Stimulated activated CD8-positive, alpha-beta memory T cell treated with anti-CD3 and anti-CD28 coated beads, Interleukin-4, amount 100 ng/mL, for 1 hour (primary cell): ENCODE measurements at places on chromosomes 3 and 15.

GRCh38 chr3:184561913-184562877, 610 bp downstream of the EPHB3 start:
- DNase-seq: no peak

- no peak for DNase-seq
Observed at GRCh38 chr3:156948402-156949210, 122.5 kb downstream of the LEKR1 start.

DNA sequence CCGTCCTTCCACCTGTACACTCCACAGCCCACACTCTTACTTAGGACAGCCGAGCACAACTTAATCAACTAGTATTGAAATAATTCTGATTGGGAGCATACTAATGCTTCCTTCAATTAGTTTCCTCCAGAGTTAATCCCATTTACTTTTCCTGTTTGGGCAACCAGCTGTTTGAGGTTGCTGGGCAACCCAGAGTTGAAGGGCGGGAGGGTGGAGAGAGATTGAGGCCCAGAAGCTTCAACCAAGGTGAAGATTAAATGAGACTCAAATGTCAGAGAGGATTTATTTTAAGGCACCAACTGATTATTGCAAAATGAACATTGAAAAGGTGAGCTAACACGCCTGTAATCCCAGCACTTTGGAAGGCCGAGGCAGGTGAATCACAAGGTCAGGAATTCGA, 428.5 kb upstream of the SEMA6D start:
- DNase-seq: no peak

DNA sequence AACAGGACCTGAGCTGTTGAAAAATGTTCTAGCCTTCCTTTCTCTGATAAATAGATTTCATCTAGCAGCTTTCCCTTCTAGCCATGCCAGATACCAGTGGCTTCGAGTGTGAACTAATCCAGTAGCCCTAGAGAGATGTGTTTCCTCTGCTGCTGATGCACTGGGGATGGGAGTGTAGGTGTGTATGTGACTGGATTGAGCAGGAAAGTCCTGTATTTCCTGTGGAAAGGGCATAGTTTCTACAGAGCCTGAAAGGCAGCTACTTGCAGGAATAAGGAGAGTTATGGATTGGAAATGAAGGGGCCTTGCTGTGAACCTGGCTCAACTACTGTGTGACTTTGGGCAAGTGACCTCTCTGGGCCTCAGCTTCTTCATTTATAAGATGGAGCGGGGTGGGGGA, 8.6 kb downstream of the TIMP4 start:
- DNase-seq: no peak

- no peak for DNase-seq
Observed at GRCh38 chr3:158770741-158771350, 31.0 kb upstream of the MFSD1 start.

- no peak for DNase-seq
Observed at GRCh38 chr3:116896116-116896515, 186.5 kb downstream of the TUSC7 start.

DNA sequence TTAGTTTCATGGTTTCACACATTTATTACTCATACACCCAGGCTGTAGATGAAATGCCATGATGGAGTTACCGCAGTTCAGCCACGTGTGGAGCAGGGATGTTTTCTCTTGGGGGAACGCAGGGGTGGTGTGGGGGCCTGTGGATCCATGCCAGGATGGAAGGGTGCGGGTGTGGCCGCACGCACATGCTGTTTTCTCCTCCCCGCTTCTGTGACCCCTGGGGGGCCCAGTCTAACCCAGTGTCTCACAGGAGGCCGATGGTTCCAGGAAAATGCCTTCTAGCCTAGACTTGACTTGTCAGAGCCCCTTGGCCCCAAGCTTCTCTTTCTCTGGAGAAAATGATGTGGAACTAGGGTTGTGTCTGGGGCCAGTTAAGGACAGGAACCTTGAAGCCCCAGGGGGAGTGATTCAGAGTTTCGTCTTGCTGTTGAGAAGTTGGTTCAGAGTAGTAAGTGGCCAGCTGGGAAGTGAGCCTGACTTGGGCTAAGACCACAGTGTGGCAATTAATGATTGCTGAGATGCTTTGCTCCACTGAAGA, 240.4 kb upstream of the BHLHE40 start:
- DNase-seq: no peak

DNA sequence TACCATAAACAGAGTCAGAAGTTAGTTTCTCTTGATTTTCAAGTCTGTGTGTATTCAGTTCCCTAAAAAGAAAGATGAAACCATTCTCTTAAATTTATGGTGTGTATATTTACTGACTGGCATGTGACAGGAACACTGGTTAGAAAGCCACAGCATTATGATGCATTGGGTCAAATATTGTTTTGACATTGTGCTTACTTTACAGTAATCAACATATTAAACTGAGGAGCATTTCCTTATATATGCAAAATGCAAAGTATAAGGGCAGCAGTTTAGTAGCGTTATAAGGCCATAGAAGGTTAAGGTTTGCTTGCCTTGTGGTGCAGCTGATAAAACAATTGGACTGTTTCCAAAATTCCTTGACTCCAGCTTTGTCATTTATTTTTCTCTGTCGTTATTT, 72.9 kb downstream of the EPHA3 start:
- DNase-seq: no peak

- no peak for DNase-seq
Observed at GRCh38 chr15:41233367-41233771, 2.3 kb downstream of the CHP1 start.

DNA sequence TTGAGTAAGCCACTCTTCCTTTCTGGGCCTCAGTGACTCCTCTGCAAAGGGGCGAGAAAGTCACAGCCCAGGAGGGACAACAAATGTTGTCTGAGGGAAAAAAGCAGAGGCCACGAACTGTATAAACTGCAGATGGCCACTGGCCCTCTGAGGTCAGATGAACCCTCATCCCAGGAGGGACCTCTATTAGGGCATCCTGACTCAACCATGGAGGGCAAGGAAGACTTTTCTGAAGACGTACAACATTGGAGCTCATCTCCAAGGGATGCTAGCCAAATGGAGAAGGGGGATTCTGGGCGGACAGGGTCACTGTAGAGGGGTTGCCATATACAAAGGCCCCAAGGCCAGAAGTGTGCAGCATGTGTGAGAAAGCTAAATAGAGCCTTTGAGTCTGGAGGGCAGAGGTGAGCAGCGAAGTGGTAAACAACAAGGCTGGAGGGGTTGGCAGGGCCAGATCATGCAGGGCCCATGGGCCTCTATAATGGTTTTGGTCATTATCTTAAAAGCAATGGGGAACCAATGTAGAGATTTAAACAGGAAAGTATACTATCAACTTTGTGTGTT, 16.7 kb downstream of the GRAMD2A start:
- DNase-seq: no peak

- no peak for DNase-seq
Observed at GRCh38 chr3:123442908-123443307, 6.0 kb downstream of the ADCY5 start.

DNA sequence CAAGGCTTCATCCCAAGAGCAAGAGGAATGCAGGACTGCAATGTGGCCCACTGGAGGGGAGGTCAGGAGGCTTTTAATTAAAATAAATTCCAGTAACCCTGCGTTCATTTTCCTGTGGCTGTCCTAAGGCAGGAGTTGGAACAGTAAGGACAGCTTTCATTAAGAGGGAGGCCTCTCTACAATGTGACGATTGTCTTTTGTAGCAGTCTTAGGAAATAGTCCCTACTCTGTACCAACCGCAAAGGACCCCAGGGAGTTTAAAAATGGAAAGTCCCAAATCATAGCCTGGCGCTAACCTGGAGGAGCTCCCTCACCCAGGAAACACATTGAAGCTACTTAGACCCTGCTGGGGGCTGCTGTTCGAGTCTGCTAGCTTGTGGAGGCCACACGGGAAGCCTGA, 62.8 kb downstream of the SYNM start:
- no peak for DNase-seq

GRCh38 chr3:63192248-63192647, 85.9 kb upstream of the SYNPR start:
- DNase-seq: no peak

DNA sequence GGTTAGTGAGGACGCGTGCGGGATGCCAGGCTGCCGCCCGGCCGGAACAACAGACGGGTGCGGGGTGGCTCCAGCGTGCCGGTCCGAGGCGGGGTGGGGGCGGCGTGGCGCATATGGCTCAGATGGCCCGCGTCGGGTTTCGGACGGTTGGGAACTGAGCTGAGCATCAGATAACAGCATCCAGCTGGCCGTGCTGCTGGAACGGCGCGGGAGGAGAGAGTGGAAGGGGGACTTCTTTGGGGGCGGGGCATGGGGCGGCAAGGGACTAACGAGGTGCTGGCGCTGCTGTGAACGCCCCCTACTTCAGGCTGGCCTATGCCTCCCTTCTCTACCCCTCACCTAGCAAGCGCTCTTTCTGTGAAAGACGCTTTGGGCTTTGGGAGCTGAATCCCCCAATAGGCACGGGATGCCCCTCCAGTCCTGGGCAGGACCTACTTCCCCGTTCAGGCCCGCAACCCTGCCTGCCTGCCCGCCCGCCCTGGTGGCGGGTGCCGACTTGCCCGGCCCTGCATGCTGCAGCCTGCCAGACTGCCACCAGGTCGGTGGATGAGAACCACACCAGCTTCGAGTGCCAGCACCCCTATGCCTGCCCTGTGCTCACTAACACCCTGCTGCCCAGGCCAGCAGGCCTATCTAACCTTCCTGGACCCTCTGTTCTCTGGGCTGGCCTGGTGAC, 542 bp downstream of the INKA1 start:
- DNase-seq: no peak

GRCh38 chr3:98651780-98652077, 58.3 kb upstream of the CPOX start:
- no peak for DNase-seq

GRCh38 chr15:49134683-49135341, 20.6 kb downstream of the COPS2 start:
- no peak for DNase-seq

DNA sequence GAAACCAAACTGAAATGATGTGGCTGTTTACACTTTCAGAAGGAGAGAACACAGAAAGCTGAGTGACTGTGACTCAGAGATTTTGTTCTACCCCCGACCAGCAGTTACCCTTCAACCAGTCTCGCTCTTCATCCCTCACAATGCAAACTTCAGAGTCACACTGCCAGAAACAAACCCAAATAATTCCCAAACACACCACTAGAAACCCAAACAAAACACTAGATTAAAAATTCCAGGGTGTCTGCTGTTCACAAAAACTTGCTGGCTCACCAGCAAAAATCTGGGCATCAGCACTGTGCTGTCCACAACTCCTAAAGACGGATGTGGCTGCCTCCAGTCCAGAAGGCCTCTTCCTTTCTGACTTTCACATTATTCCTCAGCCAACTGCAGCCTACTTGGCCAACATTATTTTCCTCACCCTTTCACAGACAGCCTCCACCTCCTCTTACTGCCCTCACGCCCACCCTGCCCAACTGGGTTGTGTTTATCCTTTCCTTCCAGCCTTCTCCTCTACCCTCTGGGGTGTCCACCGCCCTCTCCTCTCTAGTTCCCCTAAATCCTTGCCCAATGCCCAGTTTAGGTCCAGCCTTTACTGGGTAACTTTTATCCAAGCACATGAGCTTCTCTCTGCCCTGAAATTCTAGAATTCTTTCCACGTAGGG, 71.4 kb downstream of the MECOM start:
- no peak for DNase-seq

GRCh38 chr3:159280386-159281191, 478.7 kb downstream of the MFSD1 start:
- no peak for DNase-seq

- DNase-seq: no peak
Observed at GRCh38 chr3:177150218-177150916, 46.9 kb downstream of the TBL1XR1 start.

DNA sequence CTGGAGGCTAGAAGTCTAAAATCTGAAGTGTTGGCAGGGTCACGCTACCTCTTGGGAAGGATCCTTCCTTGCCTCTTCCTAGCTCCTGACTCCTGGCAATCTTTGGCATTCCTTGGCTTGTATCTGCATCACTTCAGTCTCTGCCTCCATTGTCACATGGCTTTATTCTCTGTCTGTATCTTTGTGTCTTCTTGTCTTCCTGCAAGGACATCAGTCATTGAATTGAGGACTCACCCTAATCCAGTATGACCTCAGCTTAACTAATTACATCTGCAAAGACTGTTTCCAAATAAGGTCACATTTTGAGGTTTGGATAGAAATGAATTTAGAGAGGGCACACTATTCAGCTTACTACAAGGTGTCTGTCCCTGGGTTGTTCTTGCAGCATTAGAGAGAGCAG, 31.1 kb upstream of the UTS2B start:
- DNase-seq: no peak

DNA sequence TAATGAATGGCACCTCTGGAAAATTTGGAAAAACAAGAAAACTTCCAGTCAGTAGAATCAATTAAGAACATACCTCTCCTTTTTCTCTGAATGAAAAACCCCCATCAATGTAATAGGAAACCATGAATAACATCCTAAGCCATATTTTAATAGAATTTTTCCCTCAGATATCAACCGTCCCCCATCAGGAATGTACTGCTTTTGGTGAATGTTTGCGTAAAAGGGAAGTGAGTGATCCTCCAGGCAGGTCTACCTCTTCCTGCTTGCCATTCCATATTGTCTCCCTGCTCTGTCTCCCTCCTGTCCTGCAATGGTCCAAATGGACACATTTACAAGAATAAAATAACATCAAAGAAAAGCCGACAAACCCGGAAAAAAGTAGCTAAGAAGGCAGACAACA, 30.8 kb downstream of the LAMP3 start:
- no peak for DNase-seq

DNA sequence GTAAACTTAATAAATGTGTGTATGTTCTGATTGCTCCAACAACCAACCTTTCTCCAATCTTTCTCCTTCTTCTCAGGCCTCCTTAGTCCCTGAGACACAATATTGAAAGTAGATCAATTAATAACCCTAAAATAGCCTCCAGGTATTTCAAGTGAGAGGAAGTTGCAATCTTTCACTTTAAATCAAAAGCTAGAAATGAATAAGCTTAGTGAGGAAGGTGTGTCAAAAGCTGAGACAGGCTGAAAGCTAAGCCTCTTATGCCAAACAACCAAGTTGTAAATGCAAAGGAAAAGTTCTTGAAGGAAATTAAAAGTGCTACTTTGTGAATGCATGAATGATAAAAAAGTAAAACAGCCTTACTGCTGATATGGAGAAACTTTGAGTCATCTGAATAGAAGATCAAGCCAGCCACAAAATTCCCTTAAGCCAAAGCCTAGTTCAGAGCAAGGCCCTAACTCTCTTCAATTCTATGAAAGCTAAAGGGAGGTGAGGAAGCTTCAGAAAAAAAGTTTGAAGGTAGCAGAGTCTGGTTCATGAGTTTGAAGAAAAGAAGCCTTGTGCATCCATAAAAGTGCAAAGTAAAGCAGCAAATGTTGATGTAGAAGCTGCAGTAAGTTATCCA, 38.6 kb downstream of the CCDC80 start:
- DNase-seq: no peak

- DNase-seq: no peak
Observed at GRCh38 chr3:4826237-4827100, 152.8 kb upstream of the BHLHE40 start.

DNA sequence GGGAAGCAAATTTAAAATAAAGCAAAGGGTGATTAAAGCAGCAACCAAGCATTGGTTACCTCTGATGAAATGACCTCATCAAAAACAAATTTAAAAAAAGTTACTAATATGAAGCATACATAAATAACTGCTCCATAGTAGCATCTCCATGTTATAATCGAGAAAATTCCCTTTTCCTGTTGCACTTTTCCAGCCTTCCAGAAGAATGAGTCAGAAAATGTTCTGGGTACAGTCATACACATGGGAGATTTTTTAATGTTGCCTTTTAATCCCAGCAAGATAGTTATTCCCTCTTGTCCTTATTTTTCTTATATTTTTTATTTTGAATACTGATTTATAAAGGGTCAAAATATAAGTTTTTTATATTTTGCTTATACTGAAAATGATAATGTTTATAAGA, 2.6 kb upstream of the TMCO5A start:
- no peak for DNase-seq

- no peak for DNase-seq
Observed at GRCh38 chr15:58535894-58536293, 104.1 kb downstream of the LIPC start.
